CD4-positive, alpha-beta T cell treated with Interferon alpha-2 for 1 hour (primary cell): ENCODE measurements at places on chromosomes 2 and 18.

GRCh38 chr18:34224423-34225217, at the start of gene NOL4:
Gene NOL4 (minus strand): TSS chr18:34224913. CDS start chr18:34223253, 1,660 bp downstream.
- no peak for DNase-seq

DNA sequence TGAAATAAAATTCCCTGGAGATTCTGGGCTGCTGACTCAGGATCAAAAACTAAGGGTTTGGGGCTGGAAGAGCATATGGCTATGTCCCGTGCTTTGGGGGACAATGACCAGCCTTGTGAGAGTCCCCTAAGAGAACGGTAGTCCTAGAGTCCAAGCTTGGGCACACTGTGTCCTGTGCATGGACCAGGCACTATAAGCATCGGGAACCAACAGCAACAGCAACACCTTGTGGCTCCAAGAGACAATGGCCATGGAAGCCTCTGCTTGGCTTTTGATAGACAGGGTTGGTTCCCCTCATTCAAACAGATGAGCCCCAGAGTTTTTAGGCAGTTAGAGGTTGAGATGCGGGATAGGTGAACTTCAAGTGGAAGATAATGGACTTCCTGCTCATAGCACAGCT, 294.4 kb upstream of the CHAC2 start:
- no peak for DNase-seq

GRCh38 chr2:9774266-9774665, 69.0 kb upstream of the TAF1B start:
- DNase-seq, result no peak

DNA sequence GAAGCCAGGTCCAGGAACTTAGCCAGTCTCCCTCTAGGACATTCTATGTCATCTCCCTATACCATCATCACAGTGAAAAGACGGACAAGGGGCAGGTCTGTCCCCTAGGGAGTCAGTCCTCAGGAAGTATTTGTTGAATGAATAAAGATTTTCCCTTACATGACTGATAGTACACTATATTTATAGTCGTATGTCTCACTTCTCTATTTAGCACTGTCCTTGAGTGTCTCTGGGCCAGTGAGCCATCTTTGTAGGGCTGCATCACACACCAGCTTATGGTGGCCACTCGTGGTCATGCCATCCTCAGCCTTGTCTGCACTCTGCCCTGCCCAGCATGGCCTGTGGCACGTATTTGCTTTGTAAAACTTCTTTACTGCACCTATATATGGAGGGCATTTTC, 25.8 kb downstream of the PTPN18 start:
- no peak for DNase-seq

DNA sequence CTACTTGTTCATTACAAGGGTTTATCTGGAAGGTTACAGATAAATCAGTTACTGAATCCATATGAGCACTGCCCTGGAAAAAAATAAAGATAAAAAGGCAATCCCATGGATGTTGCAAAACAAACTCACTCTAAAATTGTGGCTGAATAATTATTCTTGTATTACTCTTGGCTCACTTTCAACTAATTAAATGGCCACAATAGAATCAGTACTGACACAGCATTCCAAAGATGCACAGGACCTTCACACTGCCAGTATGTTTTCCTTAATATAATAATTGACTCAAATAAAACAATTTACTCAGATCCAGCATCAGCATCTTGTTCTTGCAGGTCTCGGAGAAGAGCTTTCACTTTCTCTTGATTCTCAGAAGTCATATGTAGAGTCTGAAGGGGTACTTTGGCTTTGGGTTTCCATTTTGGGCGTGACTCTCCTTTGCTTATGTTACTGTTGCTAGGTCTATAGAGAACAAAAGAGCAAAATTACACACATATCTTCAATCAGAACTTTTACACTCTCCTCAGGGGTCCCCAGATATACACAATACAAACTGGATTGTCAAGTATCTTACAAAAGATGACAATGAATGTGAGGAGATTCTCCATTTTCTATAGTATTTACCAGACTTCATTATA, 12.6 kb downstream of the DHX57 start:
- no peak for DNase-seq

- no peak for DNase-seq
Observed at GRCh38 chr2:136932700-136933099, 167.4 kb downstream of the THSD7B start.

- DNase-seq, result no peak
Observed at GRCh38 chr2:58709274-58709673, 468.1 kb upstream of the FANCL start.
